ENCODE measurements at places on chromosomes 13 and 19. TPM values are rescaled to one million over a fixed set of nuclear protein-coding genes. Genes with fewer than 3 reads are reported as not detected.

DNA sequence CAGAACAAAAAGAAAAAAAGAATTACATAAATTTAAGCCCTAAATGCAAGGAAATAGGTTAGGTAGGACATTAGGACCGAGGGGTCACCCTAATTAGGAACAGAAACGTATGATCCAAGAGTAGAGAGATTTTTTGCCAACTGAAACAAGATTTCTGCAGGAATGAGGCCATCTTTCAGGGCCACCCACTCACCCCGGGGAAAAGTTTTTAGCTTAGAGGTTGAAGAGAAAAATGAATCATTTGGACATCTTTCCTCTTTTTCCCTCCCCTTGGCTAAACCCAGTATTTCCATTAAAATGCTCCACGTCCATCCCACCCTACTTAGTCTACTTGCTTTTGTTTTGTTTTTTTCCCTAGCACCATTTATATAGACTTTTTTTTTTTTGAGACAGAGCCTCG, 10.6 kb upstream of the PNMA8A start:
- DNase-seq, result no peak
- H3K36me3 ChIP-seq, result no peaks in the 10 kb centered on the region
- H3K4me1 ChIP-seq, result peaks cover 11% of the 10 kb centered on the region
- H3K27me3 ChIP-seq, result peaks cover 2% of the 10 kb centered on the region

The KIR3DL2 gene
- not detected for total RNA-seq

The FCAR gene
- total RNA-seq, result 12.6 TPM

The MIR17HG gene
- 5.7 TPM for total RNA-seq

The WTIP gene
- total RNA-seq, result 13.4 TPM

Measured in lung (tissue), 17 donors.